ENCODE measurements at places on chromosomes 11 and 22.

GRCh38 chr11:108929241-108929640 lies 264.4 kb downstream of the DDX10 start:
- no peak for DNase-seq

- no peak for DNase-seq
Measured at GRCh38 chr22:46234969-46235368, 15.1 kb downstream of the CDPF1 start.

GRCh38 chr11:75851203-75851602 lies 36.2 kb downstream of the UVRAG start:
- DNase-seq, result no peak

DNA sequence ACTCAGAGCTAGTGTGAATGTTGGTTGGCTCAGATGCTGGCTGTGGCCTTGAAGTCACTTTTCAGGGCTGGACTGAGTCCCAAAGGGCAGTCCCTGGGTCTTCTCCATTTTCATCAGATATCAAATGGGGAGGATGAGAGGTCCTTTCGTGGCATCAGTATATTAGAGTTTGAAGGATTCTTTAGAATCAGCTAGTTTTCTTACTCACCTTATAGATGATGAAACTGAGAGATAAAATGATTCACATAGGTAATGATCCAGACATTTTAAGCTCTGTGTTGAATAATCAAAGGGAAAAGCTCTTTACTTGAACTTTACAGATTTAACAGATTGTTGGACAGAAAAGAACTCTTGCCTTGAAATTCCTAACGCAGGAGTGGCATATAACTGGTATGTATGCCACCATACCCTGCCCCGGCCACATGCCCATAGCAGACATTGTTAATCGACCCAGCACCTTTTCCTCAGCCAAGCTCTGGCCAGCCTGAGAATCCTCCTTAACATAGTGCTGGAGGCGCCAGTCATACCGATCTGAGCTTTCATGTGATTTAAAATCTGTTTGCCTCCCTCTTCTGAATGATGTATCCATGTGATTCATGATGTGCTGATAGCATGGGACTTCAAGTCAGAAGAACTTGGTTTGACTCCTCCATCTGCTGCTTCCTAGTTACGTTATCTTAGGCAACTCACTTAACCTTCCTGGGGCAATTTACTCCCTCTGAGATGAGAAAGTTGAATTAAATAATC lies 60.0 kb downstream of the BARX2 start:
- no peak for DNase-seq

- DNase-seq, result no peak
Measured at GRCh38 chr11:64734811-64735724, 8.9 kb downstream of the RASGRP2 start.

DNA sequence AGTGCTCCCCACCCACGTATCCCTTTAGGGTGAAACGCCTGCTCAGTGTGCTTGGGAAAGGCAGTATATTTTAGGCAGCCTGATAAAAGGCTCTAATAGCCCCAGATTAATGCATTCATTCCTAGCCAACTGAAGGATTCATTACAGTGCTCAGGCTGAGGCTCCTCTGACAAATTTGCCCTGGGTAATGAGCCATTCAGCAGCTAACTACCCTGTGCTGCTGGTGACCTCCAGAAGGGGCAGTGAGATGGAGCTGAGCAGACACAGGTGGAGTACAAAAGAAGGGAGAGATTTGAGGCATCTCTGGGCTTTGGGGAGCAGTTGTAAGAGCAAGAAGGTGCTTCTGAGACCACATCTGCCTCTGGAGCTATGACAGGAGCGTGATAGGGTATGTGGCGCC lies 817.0 kb downstream of the NTM start:
- no peak for DNase-seq

- no peak for DNase-seq
Measured at GRCh38 chr11:91129596-91129995, 906.7 kb upstream of the CHORDC1 start.

DNA sequence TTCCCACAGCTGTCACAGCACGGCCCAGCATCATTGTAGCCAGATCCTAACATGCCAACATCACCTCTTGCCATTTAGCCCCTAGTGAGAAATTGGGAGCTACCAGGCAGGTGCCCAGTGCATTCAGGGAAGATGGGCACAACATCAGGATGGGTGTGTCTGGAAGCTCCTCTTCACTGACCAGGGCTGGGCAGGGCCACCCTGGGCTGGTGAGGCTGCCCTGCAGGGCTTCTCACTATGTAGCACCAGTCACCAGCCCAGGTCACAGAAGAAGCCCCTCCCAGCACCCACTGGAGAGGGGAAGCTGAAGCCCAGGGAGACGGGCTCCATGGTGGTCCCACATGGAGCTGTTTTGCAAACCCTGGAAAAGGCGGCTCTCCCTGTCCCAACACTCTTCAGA lies 13.9 kb downstream of the ZNF74 start:
- DNase-seq, result no peak

DNA sequence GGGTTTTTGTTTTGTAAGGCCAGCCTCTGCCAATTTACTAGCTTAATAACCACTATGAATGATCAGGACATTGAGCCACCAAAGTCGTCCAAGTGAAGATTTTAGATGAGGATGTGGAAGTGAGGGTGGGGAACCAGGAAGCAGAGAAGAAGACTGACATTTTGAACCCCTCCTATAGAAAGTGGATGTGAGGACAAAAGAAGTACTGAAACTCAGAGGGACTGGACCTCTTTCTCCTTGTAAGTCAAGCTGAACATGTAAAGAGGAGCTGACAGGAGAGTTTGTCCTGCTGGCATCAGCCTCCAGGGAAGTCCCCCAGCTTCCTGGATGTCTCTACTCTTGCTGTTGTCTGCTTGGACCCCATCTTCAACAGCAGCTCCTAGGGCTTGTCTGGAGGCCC lies 338.2 kb upstream of the NCAM1 start:
- no peak for DNase-seq
